ENCODE measurements at places on chromosomes 5 and 9.

- DNase-seq, result no peak
Measured at GRCh38 chr5:1636981-1637638, 113.3 kb upstream of the LPCAT1 start.

- DNase-seq, result no peak
Measured at GRCh38 chr5:64666078-64666477, 24.2 kb upstream of the SHISAL2B start.

- DNase-seq, result no peak
Measured at GRCh38 chr5:92761585-92761984, 819.4 kb downstream of the NR2F1-AS1 start.

DNA sequence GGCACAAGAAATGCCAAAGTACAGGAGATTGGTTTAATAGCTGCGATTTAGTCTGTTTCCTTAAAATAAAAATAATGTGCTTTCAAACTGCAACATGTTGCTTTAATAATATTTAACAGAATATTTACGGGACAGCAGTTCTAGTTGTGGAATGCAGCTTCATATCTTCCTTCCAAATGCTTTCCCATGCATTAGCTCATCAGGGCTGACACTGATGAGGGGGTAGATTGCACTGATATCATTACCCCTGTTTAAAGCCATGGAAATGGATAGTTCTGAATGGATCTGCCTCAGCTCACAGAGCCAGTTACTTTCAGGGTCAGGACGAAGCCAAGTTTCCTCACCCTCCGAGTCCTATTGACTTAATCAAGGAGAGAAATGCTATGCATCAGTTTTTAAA is 93.2 kb upstream of the OSMR start:
- no peak for DNase-seq

- no peak for DNase-seq
Measured at GRCh38 chr9:118721276-118721675, 648.0 kb downstream of the BRINP1 start.
